Cortex of kidney (tissue), 1 donor: ENCODE measurements at places on chromosomes 2 and 18.

- DNase-seq = no peak
These were observed 94.2 kb downstream of the CD8B2 start for GRCh38 chr2:106581328-106581727.

GRCh38 chr2:235658351-235659174 is 164.7 kb downstream of the AGAP1 start:
- DNase-seq = no peak

- DNase-seq = no peak
These were observed 319.5 kb upstream of the HNMT start for GRCh38 chr2:137644731-137645130.

DNA sequence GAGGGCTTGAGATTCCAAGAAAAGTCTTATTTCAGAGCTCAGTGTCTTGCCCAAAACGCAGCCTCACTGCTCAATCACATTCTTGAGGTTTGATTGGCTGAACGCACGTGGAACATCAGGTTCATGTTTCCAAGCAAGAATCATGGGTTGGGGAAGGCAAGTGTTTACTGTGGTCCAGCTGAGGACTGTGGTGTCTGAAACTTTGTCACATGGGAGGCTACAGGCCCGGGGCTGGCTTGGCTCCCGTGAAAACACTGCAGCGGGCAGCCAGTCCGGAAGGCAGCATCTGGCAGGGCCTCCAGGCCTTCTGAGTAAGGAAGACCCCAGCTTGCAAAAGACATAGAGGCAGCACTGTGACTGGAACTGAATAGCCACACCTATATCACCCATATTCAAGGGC is 84.7 kb downstream of the POLR1A start:
- no peak for DNase-seq

- no peak for DNase-seq
These were observed 2.0 kb downstream of the CNNM4 start for GRCh38 chr2:96762529-96763311.

GRCh38 chr2:197259470-197259999 is 51.0 kb downstream of the ANKRD44 start:
- DNase-seq = no peak

GRCh38 chr18:48942086-48942485 is 8.7 kb downstream of the SMAD7 start:
- DNase-seq = no peak

GRCh38 chr2:144357623-144358373 is 162.1 kb downstream of the ZEB2 start:
- DNase-seq = no peak

GRCh38 chr18:13587001-13587400 is 139.4 kb downstream of the FAM210A start:
- no peak for DNase-seq

GRCh38 chr2:121147766-121148165 is 137.2 kb downstream of the TFCP2L1 start:
- DNase-seq = no peak

DNA sequence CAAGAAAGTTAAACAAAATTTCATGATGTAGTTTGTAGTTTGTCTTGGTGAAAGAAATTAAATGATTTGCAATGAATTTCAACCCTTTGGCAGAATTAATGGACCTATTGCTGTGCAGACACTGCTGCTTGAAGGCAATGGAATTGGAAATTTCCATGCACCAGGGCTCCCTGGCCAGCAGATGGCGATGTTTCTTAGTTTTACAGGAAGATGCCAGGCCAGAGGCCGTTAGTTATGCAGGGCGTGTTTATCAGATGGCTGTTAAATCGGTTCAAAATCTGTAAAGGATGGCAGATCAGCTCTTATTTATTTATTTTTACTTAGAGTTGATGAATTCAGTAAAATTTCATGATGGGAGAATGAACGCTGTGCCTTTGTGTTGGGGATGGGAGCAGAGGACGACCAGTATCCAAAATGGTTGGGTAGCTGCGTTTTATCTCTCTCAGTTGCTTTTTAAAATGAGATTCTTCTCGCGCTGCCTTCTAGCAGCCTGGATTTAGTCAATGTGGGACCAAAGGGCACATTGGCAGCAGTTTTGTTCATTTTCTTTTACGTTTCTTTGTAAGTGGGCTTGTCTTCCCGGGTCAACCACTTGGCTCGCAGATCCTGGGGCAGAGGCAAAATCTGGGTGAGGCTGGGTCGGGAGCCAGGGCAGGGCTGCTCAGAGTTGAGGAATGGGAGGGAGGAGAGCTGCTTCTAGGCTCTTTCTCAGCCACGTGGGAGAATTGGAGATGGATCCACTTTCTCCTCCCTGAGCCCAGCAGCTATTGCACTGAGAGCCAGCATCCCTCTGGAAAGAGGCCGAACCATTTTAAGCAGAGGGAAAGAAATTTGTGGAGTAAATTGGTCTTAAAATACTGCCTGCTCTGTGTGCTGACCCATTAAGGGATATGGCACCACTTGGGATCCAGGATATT is 344.0 kb downstream of the PIK3C3 start:
- no peak for DNase-seq

DNA sequence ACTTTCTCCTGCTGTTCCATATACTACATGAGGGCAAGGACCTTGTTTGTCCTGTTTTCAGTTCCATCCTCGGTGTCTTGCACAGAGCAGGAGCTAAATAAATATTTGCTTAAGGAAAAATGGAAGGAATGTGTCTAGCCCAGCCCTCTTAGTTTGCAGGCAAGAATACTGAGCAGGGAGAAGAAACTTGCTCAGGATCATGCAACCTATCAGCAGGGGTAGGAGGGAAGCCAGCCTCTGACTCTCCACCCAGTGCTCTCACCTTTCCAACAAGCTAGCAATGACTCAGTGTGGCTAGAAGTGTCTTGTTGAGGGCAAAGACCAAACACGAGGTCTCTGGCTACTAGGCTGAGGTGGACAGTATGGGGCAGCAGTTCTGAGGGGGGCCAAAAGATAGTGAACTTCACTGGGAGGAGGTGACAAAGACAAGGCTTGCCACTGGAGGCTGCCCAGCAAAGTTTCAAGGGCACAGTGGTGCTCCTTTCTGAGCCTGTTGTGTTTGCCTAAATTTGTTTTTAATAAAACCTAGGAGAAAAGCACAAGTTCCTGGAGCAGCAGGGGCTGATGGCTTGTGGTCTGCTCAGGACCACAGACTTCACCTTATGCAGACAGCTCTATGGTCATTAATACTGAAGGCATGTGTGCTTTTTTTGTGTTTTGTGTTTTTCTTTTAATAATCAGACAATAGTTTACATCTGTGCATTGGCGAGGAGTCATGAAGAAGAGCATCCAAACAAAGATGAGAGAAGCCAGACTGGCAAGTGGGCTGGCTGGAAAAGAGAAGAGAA is 49.1 kb upstream of the CTAGE1 start:
- no peak for DNase-seq

- no peak for DNase-seq
These were observed 73.1 kb downstream of the MAPRE2 start for GRCh38 chr18:35114305-35114704.

- DNase-seq = no peak
These were observed 830.2 kb upstream of the SOX11 start for GRCh38 chr2:4862031-4862430.

- DNase-seq = peak; percentile 13
These were observed at the start of gene ITGA6 for GRCh38 chr2:172427256-172427989. ITGA6 (plus strand) TSS chr2:172427586.

- no peak for DNase-seq
These were observed 26.8 kb upstream of the SPATA3 start for GRCh38 chr2:230968921-230969658.

DNA sequence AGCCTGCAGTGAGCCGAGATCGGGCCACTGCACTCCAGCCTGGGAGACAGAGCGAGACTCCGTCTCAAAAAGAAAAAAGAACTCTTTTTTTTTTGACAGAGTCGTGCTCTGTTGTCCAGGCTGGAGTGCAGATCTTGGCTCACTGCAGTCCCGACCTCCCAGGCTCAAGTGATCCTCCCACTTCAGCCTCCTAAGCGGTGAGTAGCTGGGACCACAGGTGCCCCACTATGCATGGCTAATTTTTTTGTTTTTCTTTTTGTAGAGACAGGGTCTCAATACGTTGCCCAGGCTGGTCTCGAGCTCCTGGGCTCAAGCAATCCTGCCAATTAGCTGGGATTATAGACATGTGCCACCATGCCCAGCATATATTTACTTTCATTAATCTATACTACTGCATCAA is 12.5 kb upstream of the INO80D start:
- no peak for DNase-seq
